Regular cardiac myocyte (primary cell): ENCODE measurements at places on chromosomes 5 and 9. TPM values are rescaled to one million over a fixed set of nuclear protein-coding genes. Genes with fewer than 3 reads are reported as not detected.

The ADRA1B gene
- 0.19 and 0.56 TPM in 2 replicates for total RNA-seq

The CCL27 gene
- total RNA-seq, result not detected in 2 replicates

The ZFP62 gene
- 23.4 and 24.8 TPM in 2 replicates for total RNA-seq

The SLC46A2 gene
- not detected in 2 replicates for total RNA-seq

The ENTPD8 gene
- not detected in 2 replicates for total RNA-seq
